Ascending aorta (tissue), 2 donors: ENCODE measurements at places on chromosomes 7 and 10. TPM values are rescaled to one million over a fixed set of nuclear protein-coding genes. Genes with fewer than 3 reads are reported as not detected.

- DNase-seq: no peak
Measured at GRCh38 chr7:78014401-78014800, 215.8 kb downstream of the PHTF2 start.

DNA sequence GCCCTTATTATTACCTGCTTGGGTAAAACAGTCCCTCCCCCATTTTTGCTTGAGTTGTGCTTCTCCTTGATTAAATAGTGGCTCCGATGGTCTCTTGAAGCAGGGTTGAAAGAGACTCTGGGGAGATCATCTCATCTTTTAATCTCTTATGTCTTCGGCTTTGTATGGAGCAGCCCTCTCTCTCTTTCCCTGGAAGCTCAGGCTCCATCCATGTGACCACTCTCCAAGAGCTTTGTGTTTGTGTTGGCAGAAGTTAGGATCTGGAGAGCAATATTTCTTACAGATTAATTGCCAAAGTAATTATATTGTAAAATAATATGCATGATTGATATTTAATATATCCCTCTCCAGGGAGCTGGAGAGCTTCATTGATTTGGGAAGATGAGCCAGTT, 76.9 kb downstream of the LRRC4 start:
- no peak for DNase-seq

DNA sequence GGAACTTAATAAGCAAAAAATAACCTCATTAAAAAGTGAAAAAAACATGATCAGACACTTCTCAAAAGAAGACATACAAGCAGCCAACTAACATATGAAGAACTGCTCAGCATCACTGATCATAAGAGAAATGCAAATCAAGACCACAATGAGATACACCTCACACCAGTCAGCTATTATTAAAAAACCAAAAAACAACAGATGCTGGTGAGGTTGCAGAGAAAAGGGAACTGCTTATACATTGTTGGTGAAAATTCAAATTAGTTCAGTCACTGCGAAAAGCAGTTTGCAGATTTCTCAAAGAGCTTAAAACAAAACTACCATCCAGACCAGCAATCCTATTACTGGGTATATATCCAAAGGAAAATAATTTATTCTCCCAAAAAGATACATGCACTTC, 513.3 kb downstream of the MDFIC start:
- no peak for DNase-seq

DNA sequence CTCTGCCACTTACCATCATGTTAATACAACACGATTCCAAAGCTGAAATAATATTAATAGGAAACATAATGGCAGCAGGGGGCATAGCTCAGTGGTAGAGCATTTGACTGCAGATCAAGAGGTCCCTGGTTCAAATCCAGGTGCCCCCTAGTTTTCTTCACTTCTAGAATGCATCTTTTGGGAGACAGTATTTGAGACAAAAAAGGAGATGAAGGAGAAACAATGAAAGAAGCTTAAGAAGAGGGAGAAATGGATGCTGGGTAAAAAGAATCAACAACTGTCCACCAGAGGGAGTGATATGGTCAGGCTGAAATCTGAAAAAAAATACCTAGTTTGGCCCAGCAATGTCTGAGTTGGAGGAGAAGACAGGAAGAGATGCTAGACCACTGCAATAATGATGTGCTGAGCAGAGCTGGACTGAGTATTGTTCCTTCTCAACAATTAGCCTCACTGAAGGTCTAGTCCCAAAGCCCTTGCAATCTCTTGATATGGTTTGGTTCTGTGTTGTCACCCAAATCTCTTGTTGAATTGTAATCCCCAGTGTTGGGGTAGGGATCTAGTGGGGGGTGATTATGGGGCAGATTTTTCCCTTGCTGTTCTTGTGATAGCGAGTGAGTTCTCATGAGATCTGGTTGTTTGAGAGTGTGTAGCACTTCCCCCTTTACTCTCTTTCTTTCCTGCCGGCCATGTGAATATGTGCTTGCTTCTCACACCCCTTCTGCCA, 48.3 kb downstream of the ZNF783 start:
- no peak for DNase-seq

DNA sequence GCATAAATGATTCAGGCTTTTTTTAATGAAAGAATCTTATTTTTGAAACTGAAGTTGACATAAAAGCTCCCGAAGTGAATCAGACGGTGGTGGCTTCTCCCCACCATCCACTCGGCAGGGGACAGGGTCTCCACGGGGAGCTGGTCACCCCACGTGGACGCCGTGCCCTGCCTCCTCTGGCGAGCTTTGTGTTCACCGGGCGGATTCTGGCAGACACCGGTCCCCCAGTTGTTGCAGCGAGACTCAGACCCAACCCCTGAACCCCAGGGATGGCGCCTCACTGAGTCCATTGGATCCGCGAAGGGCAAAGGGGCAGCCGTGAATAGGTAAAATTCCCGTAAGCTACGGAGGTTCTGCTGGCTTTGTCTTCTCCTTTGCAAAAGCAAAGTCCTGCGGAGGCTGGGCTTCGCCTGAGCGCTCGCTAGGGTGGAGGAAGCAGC, 38.4 kb downstream of the PTPRN2 start:
- no peak for DNase-seq

DNA sequence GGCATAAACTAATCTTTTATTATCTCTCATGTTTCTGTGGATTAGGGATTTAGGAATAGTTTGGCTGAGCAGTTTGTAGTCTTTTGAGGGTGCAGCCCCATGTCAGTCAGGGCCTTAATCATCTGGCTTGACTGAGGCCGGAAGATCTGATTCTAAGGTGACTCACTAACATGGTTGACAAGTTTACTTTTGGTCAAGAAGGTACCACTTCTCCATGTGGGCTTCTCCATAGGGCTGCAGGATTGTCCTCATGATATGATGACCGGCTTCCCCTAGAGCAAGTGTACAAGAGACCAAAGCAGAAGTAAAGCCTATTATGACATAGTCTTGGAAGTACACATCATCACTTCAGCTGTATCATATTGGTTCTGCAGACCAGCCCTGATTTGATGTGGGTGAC, 45.9 kb upstream of the OIT3 start:
- DNase-seq: no peak

- no peak for DNase-seq
Measured at GRCh38 chr7:92766461-92767003, 69.8 kb downstream of the CDK6 start.

DNA sequence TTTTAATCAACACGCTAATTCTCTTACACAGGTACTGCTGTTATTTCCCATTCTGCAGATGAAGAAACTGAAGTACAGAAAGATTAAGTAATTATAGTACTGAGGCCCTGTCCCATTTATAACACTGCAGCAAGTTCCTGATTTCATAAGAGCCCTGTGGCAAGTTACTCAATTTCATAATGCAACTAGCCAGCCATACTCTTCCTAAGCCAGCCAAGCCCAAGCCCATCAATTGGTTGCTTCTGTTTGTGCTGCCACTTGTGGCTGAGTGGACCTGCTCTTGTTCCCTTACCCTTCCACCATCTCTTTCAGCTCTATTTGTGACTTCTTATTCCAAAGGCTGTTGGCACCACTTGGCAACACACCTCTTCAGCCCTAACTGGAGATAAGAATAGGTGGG, 19.7 kb upstream of the PRPF18 start:
- DNase-seq: no peak

TACR2 gene
- not detected for total RNA-seq
